ENCODE measurements at places on chromosomes 5 and 9.
A peak's percentile ranks its signal among the peaks of the same experiment; 100 is the strongest.

GRCh38 chr9:102225841-102226441, 487.5 kb upstream of the GRIN3A start:
- DNase-seq = no peak

- DNase-seq = no peak
Observed at GRCh38 chr9:73152953-73153352, 1.3 kb downstream of the ANXA1 start.

DNA sequence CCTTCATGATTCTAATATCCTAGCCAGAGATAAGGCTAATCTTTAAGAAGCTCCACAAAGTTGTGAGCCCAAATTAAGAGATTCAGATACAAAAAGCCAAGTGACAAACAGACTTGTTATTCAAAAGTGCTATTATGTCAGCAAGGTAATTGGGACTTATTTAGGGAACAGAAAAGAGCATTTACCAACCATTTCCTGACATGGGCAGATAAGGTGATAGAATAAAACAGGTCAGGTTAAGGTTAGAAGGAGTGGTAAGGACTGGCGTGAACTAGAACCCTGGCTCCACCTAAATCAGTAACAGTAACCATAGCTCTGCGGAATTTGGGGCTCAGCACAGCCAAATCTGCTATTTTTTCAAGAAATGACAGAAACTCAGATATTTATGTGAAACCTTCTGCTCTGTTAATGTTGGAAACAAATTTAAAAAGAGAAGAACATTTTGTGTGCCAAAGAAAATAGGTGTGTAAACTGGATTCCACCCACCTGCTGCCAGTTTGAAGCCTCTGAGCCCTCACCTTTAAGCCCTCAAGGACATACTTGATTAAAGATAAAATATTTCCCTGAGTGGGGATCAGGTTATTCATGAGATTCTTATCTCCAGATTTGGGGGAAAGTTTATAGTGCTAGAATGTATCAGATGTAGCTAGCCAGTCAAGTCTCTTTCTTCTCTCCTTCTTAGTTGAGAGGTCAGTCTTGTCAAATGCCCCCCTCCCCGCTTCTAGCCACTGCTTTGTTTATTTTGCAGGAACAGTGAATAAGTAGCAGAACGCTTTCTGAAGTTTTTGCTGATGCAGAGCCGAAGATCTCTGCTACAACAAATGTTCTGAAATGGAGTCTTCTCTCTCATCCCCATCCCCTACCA, 10.2 kb upstream of the ERMP1 start:
- DNase-seq = no peak

DNA sequence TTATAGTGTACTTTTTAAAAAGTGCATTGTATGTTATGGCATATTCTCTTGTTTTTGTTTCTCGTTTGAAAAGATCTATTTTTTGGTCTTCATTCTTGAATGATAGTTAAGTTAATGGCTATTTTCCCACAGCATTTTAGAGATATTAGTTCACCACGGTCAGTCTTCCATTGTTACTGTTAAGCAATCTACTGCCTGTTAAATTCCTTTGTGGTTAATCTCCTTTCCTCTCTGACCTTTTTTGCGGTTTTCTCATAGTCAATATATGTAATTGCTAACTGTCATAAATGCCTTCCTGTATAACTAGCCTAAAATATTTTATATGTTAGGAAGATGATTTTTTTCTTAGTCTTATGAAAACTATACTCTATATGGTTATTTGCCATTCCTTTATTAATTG, 250.8 kb upstream of the FBXL7 start:
- peak; percentile 9 for DNase-seq

GRCh38 chr5:171351536-171352073, 36.0 kb upstream of the NPM1 start:
- no peak for DNase-seq

DNA sequence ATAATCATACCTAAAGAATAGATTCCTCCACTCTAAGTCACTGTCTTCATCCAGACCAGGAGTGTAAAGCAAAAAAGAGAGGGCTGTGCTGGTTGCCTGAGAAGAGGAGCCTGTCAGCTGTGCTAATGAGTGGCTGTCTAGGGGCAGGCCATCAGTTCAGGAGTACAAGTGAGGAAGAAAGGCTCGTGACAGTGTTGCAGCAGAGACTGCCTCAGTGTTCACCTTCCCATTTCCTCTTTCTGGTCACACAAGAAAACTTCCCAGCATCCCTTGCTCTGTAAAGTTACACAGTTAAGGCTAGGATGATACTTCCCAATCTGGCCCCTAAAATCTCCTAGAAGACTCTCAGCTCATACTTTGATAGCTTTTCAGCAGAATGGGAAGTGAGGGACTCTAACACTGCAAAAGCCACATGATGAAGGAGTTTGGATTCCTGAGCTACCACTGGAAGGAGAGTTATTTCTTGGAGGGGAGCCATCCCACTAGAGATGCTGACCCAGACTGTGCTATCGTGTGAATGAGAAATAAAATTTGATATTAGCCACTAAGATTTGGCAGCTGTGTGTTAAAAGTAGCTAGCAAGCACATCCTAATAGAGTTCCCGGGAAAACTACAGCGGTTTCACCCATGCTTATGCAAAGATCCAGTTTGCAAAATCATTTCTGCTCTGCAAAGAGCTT, 67.1 kb downstream of the ADAMTS12 start:
- no peak for DNase-seq

- no peak for DNase-seq
Observed at GRCh38 chr5:74468421-74468820, 172.1 kb downstream of the ENC1 start.

DNA sequence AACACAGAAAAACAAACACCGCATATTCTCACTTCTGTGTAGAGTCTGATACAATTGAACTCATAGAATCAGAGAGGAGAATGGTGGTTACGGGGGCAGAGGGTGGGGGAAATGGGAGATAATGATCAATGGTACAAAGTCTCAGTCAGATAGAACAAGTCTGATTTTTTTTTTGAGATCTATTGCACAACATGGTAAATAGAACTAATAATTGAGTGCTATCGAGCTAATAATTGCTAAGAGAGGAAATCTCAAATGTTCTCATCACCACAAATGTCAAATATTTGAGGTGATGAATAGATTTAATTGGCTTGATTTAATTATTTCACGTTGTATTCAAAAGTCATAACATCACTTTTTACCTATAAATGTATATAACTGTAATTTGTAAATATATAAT, 121.0 kb upstream of the SPIN1 start:
- no peak for DNase-seq

- DNase-seq = no peak
Observed at GRCh38 chr9:96185518-96186156, 116.3 kb downstream of the HSD17B3 start.

DNA sequence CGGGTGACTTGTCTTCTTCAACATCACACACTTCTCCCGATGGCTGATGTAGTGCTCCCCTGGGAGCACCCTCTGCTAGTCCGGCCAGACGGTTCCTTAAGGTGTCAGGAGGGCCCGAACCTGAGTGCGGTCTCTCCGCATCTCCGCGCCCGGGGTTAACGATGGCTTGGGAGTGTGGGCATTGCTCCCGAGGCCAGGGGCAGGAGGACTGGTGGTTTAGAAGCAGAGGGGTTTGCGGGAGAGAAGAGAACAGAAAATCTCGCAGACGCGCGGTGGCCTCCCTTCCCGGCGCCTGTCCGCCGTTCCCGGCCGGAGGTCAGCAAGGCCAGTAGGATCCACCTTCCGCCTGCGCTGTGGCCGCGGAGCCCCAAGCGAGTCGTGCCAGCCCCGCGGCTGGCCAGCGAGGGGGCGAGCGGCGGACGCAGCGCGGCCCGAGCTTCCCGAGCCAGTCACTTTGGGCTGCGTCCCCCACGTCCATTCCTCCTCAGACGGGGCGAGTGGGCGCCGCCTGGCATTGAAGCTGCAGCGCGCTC, 700 bp downstream of the CDO1 start:
- no peak for DNase-seq

GRCh38 chr9:85045271-85045670, 375.7 kb downstream of the NTRK2 start:
- no peak for DNase-seq

DNA sequence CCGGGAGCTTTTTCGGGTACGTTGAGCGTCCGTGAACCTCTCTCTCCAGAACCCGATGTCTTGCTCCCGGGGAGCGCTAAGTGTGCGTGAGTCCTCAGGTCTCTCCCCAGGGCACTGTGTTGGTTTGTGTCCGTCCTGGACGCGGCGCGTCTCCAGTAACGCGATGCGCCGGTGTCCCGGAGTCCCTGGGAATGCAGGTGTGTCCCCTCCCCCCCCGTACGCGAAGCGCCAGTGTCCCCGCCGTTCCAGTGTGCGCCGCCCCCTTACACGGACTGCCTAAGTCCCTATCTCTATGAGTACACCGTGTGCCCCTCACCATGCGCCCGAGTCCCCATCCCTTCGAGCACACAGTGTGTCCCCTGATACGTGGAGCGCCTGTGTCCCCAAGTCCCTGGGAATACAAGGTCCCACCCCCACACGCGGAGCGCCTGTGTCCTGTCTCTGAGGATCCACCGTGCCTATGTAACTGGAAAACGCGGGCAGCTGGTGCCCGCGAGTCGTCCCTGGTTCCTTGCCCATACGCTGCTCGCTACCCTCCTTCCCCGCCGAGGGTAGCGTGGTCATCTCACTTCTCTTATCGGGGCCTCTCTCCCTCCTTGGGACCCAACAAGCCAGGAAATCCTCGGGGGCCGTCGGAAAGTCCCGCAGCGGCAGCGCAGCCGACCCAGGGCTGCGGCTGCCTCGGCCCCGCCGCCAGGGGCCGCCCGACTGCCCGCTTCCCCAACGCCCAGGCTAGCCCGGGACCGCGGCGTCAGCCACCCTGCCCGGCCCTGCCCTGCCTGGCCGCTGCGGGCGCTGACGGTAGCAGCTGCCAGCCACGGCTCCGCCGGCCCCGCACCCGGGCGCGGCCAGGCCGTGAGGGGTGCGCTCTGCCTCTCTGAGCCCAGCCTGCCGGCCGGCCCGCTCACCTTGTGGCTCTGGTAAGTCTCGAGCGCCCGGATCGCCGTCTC, 709 bp downstream of the ELL2 start:
- peak; percentile 80 for DNase-seq

DNA sequence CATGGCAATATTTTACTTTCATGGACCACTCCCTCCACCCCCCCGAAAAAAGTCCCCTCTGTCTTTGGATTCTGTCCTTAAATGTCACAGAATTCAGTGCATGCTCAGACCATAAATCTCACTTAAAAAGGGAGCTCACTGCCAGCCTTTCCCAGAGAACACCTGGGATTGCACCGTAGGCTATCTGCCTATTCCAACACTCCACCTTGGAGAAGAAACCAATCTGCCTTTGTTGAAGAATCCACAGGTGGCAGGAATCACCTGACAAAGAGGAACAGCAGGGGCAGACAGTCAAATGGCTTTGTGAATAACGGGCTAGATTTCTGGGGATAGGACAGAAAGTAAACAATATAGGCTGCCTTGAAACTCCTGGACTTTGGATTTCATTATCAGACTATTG, 306.7 kb upstream of the BRINP1 start:
- no peak for DNase-seq

- no peak for DNase-seq
Observed at GRCh38 chr9:97479496-97480159, 21.8 kb upstream of the TMOD1 start.

GRCh38 chr5:3650320-3650719, 54.7 kb downstream of the IRX1 start:
- no peak for DNase-seq

DNA sequence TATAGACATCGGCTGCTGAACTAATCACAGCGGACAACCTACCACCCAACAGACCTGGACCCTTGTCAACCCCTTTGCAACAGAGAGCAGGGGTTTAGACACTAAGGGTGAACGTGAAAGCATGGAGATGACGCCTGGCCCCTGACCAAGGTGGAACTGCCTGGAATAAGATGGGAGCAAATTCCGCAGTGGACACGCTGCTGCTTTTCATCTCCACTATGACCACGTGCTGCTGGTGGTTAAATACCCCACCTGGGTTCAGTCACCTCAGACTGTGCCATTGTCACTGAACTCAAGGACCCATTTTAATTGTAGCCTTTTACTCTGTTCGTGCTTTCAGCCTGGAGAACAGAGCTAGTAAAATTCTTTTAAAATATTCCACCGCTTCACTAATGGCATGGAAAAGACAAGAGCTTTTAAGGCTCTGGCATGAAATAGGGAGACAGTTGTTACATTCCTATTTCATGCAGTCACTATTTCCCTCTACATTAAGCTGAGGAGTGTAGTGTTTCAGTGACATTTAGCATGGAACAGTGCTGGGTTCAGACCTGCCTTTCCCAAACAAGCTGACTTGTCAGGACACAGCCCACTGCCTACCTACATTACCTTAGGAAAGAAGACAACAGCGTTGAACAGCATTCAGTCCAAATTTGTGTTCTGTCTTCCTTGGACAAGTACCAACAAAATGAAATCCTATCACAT, 96.8 kb downstream of the ANKRD18B start:
- DNase-seq = peak; percentile 29

DNA sequence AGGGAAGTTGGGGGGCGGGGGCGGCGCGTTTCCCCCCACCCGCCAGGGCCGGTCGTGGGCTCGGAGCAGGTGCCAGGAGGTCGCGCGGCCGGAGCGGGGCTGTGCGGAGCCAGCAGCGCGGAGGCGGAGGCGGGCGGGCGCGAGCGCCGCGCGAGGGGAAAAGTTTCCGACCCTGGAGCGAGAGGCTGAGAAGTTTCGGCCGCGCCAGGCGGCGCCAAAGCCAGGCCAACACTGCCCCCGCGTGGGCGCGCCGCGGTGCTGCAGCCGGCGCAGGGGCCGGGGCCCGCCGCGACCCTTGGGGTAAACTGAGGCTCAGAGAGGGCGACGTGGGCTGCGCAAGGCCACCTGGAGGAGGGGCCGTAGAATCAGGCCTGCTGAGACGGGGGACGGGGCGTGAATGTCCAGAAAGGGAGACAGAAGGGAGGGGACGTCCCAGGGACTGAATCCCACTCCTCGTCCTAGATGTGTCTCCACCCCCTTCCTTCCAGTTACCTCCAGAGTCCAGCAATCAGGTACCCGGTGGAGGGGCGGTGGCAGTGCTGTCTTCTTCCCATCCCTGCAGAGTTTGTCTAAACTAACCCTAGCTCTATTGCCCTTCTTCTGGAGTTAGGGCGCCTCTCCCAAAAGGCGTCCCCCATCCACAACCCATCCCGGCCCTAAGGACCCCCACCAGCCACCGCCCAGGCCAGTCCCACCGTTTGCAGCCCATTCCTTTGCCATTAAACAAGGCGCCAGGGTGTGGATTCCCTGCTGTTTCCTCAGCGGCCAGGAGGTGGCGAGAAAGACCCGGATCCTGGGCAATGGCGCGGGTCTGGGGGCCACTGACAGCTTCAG, 10.2 kb downstream of the C9orf50 start:
- peak; percentile 62 for DNase-seq

DNA sequence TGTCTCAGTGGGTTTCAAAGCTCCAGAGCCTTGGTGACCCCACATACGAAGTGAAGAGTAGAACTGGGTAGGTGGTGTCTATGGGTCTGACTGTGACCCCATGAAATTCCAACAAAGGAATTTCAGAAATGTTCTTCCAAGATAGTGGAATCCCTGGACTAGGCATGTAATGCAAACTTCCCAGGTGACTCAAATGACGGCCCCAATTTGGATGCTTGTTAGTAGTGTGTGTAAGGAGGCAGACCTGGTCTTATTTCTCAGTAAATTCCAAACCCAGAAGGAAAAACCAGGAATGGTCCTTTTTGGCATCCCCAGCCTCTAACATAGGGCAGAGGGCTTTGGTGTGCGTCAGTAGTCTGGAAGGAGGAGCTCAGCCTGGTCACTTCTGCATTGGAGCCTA, 43.6 kb upstream of the ABCA1 start:
- no peak for DNase-seq

Measured in ACHN (cell line).